Caco-2 (cell line): ENCODE measurements at places on chromosomes 1 and 21. TPM values are rescaled to one million over a fixed set of nuclear protein-coding genes. Genes with fewer than 3 reads are reported as not detected.

The KRTAP11-1 gene
- total RNA-seq = not detected in 2 replicates

DNA sequence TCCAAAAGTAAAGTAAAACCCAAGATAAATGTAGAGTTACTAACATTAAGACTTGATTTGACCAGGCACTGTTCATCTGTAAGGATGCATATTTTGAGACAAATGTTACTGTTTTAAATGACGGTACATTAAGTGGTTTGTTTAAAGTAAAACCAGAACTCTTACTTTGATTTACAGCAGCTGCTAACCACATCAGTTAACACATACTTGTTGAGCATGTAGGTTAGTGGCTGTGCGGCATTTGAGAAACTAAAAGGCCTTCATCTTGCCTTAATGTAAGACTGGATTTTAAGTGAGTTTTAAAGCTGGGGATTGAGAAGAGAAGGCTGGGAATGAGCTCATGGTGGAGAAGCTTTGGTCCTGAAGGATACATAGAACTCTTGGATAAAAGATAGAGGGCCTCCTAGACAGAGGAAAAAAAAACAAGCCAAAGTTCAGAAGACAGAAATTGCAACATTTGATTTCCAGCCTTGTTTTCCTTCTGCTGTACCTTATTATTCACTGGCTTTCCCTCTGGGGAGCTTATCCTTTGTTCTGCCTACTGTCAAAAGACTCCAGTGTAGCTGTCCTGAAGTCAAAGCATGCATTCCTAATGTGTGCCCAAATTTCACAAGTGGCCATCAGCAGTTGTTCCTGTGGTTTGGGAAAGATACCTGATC lies 66.6 kb downstream of the MTR start:
- no peak for DNase-seq

GRCh38 chr1:39160703-39161102 lies 43.8 kb upstream of the MACF1 start:
- DNase-seq = no peak

The KRTAP15-1 gene
- total RNA-seq = not detected in 2 replicates

DNA sequence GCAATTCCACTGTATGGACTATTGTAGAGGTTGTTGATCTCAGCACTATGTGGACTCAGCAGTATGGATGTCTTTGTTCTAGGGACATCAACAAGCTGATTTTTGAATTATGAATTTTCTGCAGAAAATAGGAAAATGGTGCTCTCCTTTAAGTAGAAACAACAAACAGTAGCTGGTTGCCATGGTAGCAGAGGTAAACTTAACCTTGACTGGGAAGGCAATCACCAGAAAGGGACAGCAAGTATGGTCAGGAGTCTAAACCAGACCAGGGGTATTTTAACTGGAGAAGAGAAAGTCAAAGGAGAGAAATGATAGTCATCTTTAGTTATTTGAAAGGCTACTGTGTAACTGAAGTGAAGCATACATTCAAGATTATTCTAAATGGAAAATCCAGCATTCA lies 22.3 kb downstream of the WLS start:
- no peak for DNase-seq

DNA sequence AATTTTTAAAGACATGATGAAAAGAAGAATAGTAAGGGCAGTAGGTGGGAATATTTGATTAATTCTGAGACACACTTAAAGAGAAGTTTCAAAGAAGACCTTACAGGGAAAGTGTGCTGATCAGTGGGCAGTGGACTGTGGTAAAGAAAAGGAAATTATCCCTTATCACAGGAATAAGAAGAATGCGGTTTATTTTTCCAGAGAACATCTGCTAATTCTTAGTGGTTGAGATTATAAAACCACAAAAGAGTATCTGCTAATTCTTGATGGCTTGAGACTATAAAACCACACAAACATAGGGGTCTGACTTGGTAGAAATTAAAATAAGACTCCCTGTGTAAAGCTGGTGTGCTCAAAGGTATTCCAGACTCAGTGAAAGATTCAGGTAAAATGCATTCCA lies 60.0 kb upstream of the KCTD3 start:
- no peak for DNase-seq

The ORC1 gene
- 12.1 and 14.0 TPM in 2 replicates for total RNA-seq

DNA sequence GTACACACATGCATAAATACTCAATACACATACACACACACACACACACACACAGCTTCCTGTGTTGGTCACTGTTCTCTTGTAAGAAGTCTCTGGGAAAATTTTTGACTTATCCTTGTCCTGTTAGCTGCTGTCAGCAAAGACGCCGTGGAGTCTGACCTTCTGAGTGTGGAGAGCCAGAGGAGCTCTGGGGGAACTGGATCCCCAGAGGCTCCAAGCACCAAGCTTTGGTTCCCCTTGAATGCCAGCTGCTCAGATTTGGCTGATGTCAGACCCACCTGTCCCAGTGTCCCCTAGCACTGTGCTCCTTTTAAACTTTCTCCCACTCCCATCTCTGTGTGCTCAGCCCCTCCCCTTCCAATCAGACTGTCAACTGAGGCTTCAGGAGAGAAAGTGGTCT lies 319.1 kb downstream of the CAMTA1 start:
- DNase-seq = no peak

- peak; percentile 45 for DNase-seq
Measured at GRCh38 chr1:25797939-25798338, 2.1 kb upstream of the SELENON start.

The SYT14 gene
- 0.18 and 0.19 TPM in 2 replicates for total RNA-seq

The IFI16 gene
- total RNA-seq = 0.19 TPM in 1 of 2 replicates, not detected in the other

GRCh38 chr1:65393928-65394327 lies 26.5 kb upstream of the LEPR start:
- DNase-seq = no peak

DNA sequence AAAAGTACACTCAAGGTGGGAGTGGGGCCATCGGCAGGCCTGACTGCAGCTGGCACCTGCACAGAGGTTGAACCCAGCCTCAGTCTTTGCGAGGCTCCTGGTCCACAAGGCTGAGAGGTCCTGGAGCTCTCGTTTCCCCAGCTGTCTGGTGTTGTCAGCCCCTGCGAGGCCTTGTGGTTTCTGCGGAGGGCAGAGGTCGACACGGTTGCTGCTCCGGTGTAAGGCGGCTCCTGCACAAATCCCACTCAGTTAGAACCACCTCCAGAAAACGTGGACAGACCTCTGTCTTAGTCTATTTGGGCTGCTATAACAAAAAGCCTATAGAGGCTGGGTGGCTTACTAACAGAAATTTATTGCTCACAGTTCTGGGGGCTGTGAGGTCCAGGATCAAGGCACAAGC lies 5.8 kb downstream of the KIAA1614 start:
- DNase-seq = no peak

The DDR2 gene
- total RNA-seq = 0.65 and 0.73 TPM in 2 replicates

The PADI2 gene
- total RNA-seq = 0.73 and 0.84 TPM in 2 replicates

DNA sequence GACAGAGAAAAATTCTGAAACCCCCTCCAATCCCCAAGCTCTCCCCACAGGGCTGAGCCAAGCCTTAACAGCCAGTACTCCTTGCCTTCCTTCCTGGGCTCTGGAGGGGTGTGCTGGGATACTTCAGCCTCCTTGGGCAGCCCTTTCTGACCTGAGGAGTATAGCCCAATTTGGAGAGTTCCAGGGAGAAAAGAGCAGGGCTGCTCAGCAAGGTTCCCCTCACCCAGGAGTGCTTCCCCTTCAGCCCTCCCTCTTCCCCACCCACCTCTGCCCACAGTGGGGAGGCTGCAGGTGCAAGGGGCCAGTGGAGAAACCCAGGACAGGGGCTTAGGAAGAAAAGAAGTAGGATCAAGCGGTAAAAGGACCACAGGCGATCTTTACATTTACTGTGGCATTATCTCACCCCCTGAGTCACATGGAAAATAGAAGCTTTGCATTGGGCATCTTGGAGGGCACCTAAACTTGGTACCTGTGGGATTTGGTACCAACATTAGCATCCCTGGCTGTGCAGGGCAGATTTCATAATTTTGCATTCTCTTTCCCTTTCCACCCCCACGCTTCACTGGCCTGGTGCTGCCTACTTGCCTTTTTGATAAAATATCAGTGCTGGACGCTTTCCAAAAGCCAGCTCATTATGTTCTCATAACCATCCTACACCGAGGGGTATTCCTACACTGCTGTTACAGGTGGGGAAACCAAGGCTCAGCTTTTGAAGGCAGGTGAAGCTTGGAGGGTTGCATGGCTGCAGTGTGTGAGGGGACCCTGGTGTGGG lies 2.8 kb upstream of the ADORA1 start:
- DNase-seq = no peak

GRCh38 chr1:9827558-9828185 lies 3.9 kb upstream of the CLSTN1 start:
- DNase-seq = no peak

- no peak for DNase-seq
Measured at GRCh38 chr21:33651965-33652680, 9.8 kb downstream of the ITSN1 start.

- no peak for DNase-seq
Measured at GRCh38 chr21:38696579-38696978, 109.2 kb upstream of the ETS2 start.

The PADI1 gene
- not detected in 2 replicates for total RNA-seq

DNA sequence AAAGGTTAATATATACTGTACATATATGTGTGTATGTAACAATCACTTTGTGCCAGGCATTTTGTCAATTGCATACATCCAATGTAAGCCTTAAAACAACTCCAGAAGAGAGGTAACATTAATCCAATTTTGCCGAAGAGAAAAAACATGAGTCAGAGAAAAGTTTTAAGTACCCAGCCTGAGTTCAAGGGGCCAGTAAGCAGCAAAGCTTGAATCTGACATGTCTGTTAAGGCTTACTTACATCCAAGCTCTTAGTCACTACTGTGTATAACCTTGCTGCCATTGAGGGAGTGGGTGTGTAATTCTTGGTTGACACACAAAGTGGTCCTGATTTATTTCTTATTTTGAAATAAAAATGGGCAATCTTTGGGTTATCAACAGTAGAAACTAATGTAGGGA lies 360.4 kb upstream of the LYPLAL1 start:
- DNase-seq = no peak

DNA sequence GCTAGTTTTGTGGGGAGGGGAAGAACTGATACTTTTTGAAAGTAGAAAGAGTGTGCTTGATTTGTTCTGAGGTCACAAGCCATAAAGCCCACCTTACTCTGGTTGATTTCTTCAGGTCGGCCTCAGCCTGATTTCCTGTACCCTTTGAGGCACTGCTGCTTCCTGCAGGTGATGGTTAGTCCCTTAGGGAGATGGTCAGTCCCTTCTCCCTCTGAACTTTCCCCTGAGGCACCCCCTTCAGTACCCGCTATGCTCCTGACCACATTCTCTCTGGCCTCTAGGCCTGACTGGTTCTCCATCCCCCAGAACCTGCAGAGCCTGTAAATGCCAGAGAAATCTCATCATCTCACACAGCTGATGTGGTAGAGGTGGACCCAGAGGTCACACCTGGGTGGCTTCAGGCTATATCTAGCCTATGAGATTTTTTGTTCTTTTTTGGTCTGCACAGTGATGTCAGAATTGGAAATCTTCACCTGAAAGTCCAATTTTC lies 15.0 kb upstream of the ID3 start:
- DNase-seq = peak; percentile 59

DNA sequence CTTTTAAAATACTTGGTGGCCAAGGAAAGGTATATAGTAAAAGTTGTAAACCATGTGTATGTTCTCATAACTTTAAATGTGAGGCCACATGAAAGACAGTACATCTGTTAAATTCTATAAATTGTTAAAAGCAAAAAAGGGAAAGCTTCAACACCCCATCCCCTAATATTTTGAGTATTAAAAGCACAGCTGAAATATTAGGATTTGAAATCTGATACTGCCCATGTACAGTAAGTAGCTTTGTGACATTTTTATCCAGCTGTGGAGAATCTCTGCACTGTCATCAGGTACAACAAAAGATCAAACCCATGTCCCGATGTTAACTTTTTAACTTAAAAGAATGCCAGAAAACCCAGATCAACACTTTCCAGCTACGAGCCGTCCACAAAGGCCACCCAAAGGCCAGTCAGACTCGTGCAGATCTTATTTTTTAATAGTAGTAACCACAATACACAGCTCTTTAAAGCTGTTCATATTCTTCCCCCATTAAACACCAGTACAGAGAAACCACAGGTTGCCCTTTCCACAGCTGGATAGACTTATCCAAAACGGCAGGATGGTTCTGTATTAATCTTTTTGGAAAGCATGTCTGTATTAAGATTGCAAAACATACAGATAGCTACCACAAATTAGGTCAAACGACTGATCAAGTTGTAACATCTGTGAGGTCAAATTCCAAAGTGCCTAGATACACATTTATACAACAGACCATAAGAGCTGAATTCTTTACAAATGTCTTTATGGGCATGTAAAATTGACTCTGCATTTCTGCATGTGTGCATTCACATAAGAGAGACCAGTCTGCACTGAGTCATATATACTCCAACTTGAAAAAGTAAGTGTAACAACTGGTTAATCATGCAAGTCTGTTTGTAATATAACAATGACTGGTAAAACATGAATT lies 5.2 kb downstream of the IRF2BP2 start:
- DNase-seq = no peak

DNA sequence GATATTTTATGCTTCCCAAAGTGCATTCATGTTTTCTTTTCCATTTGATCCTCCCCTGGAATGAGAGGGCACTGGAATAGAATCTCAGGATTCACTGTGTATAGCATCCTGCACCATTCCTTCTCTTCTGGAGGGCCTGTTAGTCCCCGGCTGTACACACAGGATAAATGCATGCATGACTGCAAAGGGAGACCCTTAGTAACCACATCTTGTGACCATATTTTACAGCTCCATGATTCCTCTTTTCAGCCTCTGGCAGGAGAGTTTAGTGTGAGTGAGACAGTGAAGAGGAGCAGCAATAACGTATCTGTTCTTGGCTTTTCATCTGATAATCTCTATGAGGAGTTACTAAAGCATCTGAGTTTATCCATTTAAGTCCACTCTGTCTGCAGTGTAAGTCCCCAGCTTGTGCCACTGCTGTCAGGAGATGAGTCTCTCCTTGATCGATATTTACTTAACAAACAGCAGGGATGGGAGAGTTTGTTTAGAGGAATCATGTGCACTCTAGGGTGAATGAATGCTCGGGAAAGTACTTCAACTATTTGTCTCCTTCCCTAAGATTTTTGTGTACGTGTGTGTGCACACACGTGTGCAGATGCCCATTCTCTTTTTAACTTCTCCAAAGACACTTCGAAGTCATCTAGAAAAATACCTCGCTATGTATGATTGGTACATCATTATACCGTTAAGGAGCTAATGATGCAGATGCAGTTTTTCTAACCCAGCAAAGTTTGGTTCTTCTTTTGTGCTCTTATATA lies 41.1 kb downstream of the PROX1 start:
- no peak for DNase-seq

GRCh38 chr1:24951337-24951736 lies 21.3 kb upstream of the RUNX3 start:
- DNase-seq = no peak

The BTBD8 gene
- total RNA-seq = 1.1 and 1.3 TPM in 2 replicates

DNA sequence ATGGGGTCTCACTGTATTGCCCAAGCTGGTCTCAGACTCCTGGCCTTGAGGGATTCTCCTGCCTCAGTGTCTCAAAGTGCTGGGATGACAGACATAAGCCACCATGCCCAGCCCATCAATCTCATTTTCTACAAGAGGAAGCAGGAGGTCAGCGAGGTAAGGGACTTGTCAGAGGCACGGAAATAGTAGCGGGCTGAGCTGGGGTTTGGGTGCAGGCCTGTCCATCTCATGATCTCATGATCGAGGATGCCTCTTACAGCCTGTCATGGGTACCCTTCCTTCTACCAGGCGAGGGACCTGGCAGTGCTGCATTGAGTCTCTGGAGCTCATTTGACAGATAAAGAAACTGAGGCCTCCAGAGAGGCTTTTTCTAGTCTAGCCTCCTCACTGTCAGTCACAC lies 28.5 kb upstream of the SCCPDH start:
- no peak for DNase-seq

GRCh38 chr1:157334041-157334440 lies 195.8 kb upstream of the ETV3 start:
- DNase-seq = no peak

- DNase-seq = no peak
Measured at GRCh38 chr1:192703283-192704206, 67.6 kb downstream of the RGS13 start.
